Activated T-cell treated with anti-CD3 and anti-CD28 coated beads for 4 hours (primary cell): ENCODE measurements at places on chromosomes 1 and 21.
A peak's percentile ranks its signal among the peaks of the same experiment; 100 is the strongest.

DNA sequence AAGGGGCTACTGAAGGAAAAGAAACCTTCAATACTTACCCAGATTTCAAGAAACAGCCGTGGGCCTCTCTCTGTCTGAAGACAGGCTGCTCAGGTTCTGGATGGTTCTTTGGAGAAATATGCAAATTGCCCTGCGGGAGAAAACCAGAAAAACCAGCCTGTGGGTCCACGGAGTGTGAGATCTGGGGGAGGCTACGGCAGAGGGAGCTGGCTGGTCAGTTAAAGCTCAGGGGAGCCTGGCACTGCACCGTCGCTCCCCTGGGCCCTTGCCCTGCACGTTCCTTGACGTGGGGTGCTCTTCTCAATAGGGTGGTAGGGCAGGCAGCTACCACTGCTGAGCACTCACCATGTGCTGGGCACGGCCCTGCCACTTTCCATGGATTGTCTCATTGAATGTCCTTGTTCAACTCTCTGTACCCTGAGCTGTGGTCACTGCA, 12.7 kb downstream of the TMCO4 start:
- no peak for DNase-seq

- no peak for DNase-seq
Observed at GRCh38 chr1:241412646-241413045, 55.6 kb upstream of the RGS7 start.

GRCh38 chr1:159924791-159925718, at the start of gene TAGLN2:
Gene TAGLN2, minus strand, starts transcription at chr1:159925507. Its CDS starts 4,998 bp downstream, at chr1:159920509.
- DNase-seq: peak; percentile 84

- DNase-seq: no peak
Observed at GRCh38 chr1:209265301-209265700, 318.2 kb upstream of the CAMK1G start.

GRCh38 chr1:147879911-147880310, 22.7 kb upstream of the GJA8 start:
- no peak for DNase-seq

DNA sequence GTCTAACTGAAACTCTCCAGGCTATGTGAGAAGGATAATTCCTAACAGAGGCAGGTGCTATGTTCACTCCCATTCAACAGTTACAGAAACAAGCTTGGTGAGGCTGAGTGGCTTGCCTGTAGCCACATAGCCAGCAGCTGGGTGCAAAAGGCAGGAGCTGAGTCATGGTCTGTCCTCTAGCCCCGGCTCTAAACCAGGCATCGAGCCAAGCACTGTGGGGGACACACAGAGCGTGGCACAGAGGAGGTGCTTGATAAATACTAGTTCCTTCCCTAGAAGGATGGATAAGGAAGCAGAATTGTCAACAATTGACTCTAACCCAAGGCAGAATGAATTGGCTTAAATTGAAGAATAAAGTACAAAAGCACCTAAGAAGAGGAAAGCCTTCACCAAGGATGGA, 10.4 kb upstream of the KCNA2 start:
- DNase-seq: no peak

DNA sequence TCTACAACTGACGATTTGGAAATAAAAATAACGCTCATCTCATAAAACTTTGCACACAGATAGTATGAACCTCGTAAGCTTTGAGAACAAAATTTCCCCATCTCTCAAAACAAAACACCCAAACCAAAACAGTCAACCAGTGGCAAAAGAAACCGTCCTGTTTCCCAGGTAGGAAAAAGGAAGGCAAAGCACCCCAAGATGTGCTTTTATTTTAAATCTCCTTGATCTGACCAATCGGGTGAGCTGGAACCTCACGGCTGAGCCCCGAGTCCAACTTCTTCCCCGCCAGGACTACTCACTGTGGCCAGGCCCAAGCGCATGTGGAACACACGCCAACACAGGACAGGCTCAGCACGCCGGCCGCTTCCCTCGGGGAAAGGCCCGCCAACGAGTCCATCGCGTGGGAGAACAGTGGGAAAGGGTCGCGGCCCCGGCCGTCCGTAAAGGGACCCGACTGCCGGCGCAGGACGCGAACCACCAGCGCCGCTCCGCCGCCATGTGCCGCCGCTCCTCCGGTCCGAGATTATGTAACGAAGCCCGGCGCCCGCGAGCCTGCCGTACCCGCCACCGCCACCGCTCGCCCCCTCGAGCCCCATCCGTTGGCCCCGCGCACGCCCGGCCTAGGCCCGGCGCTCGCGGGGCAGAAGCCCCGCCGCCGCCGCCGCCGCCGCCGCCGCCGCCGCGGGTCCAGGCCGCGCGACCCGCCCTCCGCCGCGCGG, 759 bp downstream of the AHCTF1 start:
- peak; percentile 4 for DNase-seq

DNA sequence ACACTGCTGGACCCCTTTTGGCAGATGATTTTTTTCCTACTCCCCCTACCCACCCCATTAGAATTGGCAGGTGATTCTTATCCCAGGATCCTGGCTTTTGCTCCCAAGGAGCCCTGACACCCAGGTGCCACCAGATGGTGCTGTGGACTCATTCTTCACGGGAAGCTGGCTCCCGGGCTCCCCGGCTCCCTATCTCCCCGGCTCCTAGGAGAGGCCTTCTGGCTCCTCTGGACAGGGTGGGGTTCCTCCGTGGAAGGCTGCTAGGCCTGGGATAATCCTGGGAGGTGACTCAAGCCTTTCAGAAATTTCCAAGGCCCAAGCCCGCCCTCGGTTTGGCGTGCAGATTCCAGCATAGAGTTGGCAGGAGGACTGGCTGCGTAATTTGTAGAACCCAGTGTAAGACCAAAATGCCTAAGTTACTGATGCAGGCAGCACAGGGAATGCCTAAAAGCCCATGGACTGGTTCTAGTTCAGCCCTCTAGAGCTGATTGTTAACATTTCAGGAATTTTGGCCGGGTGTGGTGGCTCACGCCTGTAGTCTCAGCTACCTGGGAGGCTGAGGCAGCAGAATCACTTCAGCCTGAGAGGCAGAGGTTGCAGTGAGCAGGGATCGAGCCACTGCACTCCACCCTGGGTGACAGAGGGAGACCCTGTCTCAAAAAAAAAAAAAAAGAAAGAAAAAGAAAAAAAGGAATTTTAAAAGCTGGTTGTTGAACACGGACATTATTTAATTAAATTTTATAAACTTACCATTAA, 6.8 kb upstream of the BSDC1 start:
- DNase-seq: peak; percentile 31

DNA sequence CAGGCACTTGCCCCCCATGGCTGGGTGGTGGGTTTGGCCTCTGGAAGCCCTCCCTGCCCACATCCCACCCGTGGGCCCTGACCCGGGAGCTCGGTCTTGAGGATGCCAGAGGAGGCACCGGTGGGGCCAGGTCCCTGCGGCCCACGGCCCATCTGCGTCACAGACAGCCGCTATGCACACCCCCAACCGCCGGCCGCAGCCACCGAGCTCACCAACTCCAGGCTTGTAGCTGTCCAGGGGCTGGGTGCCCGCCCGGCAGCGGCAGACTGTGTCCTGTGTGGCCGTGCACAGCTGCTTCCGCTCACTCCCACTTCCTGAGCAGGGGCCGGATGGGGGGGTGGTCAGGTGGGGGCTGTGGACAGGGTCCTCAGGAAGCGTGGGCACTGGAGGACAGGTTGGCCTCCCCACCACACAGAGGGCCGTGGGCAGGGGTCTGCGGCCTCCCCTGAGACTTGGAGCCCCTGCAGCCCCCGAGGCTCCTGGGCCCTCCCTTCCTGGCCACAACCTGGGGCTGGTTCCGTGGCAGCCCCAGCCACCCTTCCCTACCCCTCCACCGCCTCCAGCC, 1.1 kb downstream of the TNFRSF4 start:
- no peak for DNase-seq

DNA sequence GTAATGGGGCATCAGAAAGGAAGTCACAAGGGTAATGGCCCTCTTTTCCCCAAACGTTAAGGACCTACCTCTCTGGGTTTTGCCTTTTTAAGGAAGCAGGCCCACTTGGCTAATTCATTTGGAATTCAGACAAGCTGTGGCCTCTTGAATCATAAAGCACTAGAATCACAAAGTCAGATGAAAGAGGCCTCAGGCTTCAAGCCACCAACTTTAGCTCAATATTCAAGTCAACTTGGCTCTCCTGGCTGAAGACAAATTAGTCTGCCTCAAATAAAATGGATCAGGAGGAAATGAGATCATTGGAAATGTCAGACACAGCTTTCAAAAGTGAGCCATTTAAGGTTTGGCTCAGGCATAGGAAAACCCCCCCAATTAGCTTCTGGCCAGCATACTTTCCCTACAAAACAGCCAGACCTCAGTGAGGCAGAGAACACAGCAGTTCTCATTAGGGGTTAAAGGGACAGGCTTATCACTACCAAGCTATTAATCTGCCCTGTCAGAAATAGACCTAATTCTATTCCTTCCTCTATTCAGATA, 34.3 kb downstream of the SLC35D1 start:
- DNase-seq: no peak

DNA sequence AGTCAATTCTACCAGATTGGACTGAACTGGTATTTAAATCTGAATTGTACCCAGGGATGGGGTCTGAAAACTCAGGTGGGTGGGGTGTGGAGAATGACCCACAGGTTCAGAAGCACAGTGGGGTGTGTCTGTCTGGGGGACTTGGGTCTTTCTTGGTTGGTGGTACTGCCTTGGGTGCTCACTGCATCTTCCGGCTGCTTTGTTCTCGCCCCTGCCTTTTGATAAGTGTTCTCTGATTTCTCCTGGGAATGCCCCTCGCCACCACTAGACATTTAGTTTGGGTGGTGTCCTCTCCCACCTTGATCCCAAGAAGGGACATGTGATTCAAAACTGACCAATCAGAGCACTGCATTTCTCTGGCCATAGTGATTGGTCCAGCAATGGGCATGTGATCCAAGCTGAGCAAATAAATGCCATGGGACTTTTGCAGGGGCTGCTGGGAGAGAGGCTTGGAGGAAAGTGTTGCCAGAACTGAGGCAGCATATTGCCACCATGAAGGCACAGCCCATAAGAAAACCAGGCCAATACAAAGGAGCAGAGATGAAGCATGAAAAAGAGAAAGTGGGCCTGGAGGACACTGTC, 270.5 kb downstream of the NPHP4 start:
- no peak for DNase-seq

DNA sequence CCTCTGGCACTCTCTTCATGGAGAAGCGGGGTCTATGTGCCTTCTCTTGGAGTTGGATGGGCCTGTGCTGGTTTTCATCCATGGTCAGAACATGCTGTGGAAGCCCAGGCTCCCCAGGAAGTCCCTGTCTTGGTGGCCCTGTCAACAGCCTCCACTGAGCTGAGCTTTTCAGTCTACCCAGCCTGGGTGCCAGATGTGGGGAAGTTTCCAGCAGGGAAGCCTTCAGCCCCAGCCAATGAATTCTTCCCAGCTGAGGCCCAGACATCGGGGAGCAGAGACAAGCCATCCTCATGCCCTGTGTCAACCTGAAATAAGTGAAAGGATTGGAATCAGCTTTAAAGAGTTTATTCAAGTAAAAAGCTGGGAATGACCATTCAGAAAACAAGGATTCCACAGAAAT, 75.1 kb upstream of the PGBD5 start:
- DNase-seq: no peak

- no peak for DNase-seq
Observed at GRCh38 chr1:84245563-84245962, 55.9 kb upstream of the SAMD13 start.

GRCh38 chr21:27079636-27080240, 112.8 kb upstream of the ADAMTS5 start:
- DNase-seq: no peak

GRCh38 chr1:99358770-99359169, 94.5 kb downstream of the PLPPR4 start:
- no peak for DNase-seq

DNA sequence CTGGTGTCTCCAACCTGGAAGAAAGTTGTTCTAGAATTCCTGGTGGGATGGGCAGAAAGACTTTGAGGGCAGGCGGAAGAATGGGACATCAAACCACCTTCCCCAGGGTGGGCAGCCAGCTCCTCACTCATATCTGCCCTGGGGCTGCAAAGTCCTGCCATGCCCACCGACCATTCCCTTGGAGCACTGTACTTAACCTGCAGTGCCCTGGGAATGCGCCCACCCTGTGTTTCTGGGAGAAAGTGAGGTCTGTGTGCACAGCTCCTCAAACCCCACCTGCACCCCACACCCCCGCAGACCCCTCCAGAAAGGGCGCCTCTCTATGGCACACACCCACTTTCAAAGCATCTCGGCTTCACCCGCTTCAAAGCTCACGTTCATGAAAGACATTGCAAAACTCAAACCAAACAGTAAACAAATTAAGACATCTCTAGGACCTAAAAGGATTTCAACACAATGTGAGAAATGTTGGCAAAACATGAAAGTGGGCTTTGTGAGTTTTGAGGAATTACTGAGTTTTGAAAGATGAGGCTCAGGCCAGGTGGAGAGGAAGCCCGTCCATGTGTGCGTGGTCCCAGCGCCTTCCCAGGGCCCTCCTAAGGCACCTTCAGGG, 25.1 kb downstream of the KRTAP10-1 start:
- DNase-seq: no peak
